ENCODE measurements at places on chromosomes 4 and X.

- no peak for DNase-seq
- no peaks in the 10 kb centered on the region for H3K36me3 ChIP-seq
- H3K4me3 ChIP-seq = no peak overlapping the region
- peaks cover 23% of the 10 kb centered on the region for H3K27me3 ChIP-seq
- H3K4me1 ChIP-seq = peaks cover 5% of the 10 kb centered on the region
- no peak overlapping the region for H3K27ac ChIP-seq
Measured at GRCh38 chr4:137533855-137534254, 1.6 kb upstream of the PCDH18 start.

GRCh38 chr4:112253382-112254000 lies 21.9 kb downstream of the AP1AR start:
- no peak for DNase-seq
- H3K27ac ChIP-seq = no peak overlapping the region
- H3K36me3 ChIP-seq = peaks cover 4% of the 10 kb centered on the region

GRCh38 chr4:20124317-20125026 lies 127.2 kb upstream of the SLIT2 start:
- peak overlapping the region; percentile 7 for H3K27ac ChIP-seq
- no peaks in the 10 kb centered on the region for H3K27me3 ChIP-seq
- peaks cover 31% of the 10 kb centered on the region for H3K4me1 ChIP-seq
- H3K36me3 ChIP-seq = no peaks in the 10 kb centered on the region
- DNase-seq = peak; percentile 42
- no peak overlapping the region for H3K4me3 ChIP-seq

DNA sequence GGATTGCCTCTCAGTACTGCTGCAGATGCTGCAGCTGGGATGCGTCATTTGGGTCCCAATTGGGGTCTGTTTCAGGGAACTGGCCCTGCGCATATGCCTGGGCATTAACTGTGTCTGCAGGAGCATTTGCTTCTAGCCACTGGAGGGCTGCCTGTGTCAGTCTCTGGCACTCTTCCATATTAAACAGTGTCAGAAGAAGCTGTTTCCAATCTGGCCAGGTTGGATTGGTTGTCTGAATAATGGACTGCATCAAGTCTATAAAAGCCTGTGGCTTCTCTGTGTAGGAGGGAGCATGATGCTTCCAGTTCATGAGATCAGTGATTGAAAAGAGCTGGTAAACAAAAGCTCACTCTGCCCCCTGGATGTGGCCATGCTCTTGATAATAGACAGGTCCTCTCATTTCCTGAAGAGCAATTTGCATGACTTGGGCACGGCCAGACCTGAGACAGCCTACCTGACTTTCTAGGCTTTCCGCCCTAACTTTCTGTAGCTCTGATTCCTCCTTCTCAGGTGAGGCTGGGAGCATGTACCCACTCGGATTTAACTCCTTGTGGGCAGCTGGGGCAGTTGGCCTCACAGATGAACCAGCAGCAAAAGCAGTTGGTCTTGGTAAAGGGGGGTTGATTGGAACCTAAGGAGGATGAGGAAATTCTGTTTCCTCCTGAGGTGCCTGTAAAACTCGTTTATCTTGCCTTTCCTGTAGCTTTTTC lies 29.2 kb downstream of the SULT1E1 start:
- no peaks in the 10 kb centered on the region for H3K4me1 ChIP-seq
- no peak overlapping the region for H3K4me3 ChIP-seq
- no peak for DNase-seq
- H3K27ac ChIP-seq = no peak overlapping the region
- H3K36me3 ChIP-seq = no peaks in the 10 kb centered on the region

- H3K4me1 ChIP-seq = peaks cover 33% of the 10 kb centered on the region
- H3K36me3 ChIP-seq = no peaks in the 10 kb centered on the region
- no peak overlapping the region for H3K27ac ChIP-seq
- H3K27me3 ChIP-seq = no peaks in the 10 kb centered on the region
- DNase-seq = no peak
- H3K4me3 ChIP-seq = no peak overlapping the region
Measured at GRCh38 chrX:24156177-24156576, 6.6 kb downstream of the ZFX start.

- H3K27me3 ChIP-seq = no peaks in the 10 kb centered on the region
- H3K27ac ChIP-seq = no peak overlapping the region
- no peaks in the 10 kb centered on the region for H3K4me1 ChIP-seq
- no peak overlapping the region for H3K4me3 ChIP-seq
- no peaks in the 10 kb centered on the region for H3K36me3 ChIP-seq
Measured at GRCh38 chr4:35151816-35152572, 1092.3 kb downstream of the ARAP2 start.

GRCh38 chr4:30714408-30715031 lies 5.6 kb upstream of the PCDH7 start:
- no peaks in the 10 kb centered on the region for H3K36me3 ChIP-seq
- H3K27ac ChIP-seq = no peak overlapping the region
- peak; percentile 77 for DNase-seq
- no peaks in the 10 kb centered on the region for H3K27me3 ChIP-seq

DNA sequence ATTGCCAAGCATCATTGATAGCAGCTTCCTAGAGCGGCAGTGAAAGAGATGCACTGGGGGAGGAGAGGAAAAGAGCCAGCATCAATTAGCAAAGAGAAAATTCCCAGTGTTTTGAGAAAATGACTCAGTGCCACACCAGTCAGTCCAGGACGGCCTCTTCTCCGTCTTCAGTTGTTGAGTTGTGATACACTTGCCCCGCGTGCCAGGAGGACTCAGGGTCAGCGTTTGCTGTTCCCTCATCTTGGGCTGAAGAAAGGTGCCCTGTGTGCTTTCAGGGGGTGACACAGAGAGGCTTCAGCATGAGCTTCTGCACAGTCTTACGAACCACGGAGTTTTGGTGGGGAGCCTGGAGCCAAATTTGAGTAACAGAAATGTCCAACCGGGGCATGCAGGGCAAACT lies 82.3 kb downstream of the GPR143 start:
- no peak overlapping the region for H3K4me3 ChIP-seq
- DNase-seq = no peak
- no peak overlapping the region for H3K27ac ChIP-seq

DNA sequence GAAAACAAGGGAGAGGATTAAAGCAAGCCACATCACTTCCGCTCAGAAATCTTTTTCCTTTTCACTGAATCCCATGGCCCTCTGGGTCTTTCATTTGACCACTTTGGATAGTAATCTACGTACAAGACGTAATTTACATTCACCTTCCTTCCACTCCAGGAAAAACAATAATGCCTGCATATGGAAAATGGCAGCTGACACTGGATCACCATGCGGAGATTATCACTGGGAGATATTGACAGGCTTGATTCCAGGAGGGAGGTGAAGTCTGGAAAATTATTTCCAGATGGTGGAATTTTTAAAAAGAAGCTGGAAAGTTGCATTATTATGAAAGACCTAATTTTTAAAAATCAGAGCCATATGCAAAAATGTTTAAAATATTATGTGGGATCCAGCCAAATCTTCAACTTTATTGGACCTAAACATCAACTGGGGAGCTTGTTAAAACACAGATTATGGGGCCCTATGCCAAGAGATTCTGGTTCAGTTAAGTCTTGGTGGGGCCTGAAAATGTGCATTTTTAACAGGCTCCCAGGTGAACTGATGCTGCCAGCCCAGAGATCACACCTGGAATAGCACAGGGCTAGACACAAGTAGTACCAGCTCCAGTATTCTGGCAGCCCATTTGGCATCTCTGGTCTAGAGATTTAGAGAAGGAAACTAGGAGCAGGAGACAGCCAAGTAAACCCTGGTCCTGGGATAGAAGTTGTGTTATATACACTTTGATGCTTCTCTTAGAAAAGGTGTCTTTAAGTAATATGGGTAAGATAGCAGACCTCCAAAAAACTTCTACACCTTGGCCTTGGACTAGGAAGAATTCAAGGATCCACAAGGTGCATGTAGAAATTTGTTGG lies 290.3 kb upstream of the LDB2 start:
- DNase-seq = no peak
- no peak overlapping the region for H3K27ac ChIP-seq
- H3K4me3 ChIP-seq = no peak overlapping the region

GRCh38 chr4:139773560-139774318 lies 108.1 kb downstream of the MGST2 start:
- no peak for DNase-seq
- no peaks in the 10 kb centered on the region for H3K36me3 ChIP-seq
- H3K27me3 ChIP-seq = no peaks in the 10 kb centered on the region
- peaks cover 27% of the 10 kb centered on the region for H3K4me1 ChIP-seq

- no peak overlapping the region for H3K27ac ChIP-seq
- no peak for DNase-seq
- H3K27me3 ChIP-seq = no peaks in the 10 kb centered on the region
- no peaks in the 10 kb centered on the region for H3K36me3 ChIP-seq
- no peak overlapping the region for H3K4me3 ChIP-seq
Measured at GRCh38 chr4:154088741-154089140, 299.9 kb upstream of the SFRP2 start.
